Activated CD4-positive, alpha-beta T cell treated with anti-CD3 and anti-CD28 coated beads, Interleukin-10, Interleukin-2, amounts not matched to agents 100 ng/mL and 50 ng/mL, durations not matched to agents 16 hours and 8 hours (primary cell): ENCODE measurements at places on chromosomes 2 and 18.
A peak's percentile ranks its signal among the peaks of the same experiment; 100 is the strongest.

DNA sequence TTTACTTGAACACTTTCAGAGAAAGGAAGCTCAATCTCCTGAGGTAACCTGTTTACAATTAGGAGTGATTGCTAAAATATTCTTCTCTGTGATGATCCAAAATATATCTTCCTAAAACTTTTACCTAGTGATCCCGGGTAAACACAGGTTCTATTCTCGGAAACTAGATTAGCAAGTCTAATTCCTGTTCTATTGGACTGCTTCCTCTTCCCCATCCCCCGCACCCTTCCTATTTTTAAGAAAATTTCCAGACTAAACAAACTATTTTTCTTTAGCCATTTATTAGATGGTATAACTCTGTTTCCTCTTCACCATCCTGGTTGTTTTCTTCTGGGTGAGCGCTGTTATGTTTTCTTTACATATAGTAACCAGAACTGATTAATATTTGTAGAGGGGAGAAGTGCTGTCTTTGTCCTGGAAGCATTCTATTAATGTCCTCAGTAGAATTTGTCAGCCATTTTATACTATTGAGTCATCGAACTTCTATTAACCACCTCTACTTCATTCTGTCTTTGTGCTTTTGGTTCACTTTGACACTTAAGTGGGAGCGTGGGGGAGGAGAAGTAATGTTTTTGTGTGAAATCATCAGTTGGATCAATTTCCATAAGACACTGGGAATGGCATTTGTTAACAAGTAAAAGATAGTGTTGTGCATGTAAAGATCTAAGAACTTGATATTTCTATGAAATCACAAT lies 31.8 kb downstream of the CREB1 start:
- DNase-seq, result no peak

GRCh38 chr2:44237221-44237620 lies 38.1 kb upstream of the SLC3A1 start:
- DNase-seq, result peak; percentile 63

GRCh38 chr2:84654414-84654813 lies 138.1 kb downstream of the DNAH6 start:
- DNase-seq, result no peak

- no peak for DNase-seq
Observed at GRCh38 chr2:212414767-212415211, 123.8 kb downstream of the ERBB4 start.

DNA sequence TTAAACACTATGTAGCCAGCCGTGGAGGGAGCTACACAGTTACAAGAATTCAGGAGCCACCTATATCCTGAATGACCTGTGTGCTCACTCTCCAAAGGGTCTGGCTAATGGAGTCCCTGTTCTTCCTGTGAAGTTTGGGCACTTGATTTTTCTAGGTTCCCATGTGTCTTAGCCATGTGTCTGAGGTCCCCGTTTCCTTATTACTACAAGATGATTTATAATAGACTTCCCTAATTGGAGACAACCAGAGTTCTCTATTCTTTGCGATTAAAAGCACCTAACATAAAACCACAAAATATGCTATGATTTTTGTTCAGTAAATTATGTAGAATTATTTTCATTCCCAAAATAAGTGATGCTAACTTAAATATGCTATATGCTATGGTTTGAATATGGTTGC lies 83.4 kb downstream of the PDK1 start:
- no peak for DNase-seq

DNA sequence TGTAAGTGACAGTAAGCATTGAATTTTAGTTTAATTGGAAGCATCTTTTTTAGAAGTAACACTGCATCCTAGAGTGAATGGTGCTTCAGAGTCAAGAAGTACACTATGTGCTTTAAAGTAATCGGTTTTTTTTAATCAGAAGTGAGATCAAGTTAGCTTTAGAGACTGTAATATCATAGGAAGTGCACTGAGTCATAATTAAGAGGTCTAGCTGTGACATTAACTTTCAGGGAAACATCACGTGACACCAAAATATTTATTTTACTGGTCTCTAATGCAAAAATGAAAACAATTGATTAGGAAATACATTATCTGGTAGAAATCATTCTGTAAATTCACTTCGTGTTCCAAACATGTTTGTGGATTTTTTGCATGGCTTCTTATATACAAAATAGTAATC lies 55.3 kb upstream of the KYNU start:
- no peak for DNase-seq

DNA sequence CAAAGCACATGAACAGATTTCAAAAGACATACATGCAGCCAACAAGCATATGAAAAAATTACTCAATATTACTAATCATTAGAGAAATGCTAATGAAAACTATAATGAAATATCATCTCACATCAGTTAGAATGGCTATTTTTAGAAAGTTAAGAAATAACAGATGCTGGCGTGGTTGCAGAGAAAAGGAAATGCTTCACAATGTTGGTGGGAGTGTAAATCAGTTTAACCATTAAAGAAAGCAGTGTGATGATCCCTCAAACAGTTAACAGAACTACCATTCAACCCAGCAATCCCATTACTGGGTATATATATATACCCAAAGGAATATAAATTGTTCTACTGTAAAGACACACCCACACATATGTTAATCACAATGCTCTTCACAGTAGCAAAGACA lies 117.7 kb upstream of the SETBP1 start:
- DNase-seq, result no peak

DNA sequence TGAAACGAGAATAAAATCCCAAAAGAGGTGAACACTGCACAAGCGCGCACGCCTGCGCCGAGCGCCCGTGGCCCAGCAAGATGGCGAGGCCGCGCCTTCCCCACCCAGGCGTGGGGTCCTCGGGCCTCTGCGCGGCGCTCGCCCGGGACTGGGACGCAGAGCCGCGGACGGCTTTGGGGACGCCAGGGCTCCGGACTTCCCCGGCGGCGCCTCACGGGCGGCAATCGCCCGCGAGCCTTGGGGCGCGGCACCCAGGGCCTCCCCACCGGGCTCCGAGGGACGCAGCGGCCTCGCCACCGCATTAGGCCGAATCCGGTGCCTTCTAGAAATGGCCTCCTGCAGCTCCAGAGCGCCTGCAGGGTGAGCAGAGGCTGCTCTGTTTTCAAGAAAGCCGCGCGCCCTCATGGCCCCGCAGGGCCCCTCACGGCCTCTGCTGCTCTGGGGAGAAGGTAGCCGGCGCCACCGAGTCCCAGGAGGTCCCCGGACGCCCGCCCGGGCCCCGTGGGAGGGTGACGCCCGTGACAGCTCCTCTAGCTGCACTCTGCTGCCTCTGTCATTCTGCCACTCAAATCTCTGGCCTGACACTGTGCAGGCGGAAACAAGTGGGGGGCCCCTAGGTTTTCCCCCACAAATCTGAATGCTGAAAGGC lies 35.9 kb upstream of the POMC start:
- no peak for DNase-seq

DNA sequence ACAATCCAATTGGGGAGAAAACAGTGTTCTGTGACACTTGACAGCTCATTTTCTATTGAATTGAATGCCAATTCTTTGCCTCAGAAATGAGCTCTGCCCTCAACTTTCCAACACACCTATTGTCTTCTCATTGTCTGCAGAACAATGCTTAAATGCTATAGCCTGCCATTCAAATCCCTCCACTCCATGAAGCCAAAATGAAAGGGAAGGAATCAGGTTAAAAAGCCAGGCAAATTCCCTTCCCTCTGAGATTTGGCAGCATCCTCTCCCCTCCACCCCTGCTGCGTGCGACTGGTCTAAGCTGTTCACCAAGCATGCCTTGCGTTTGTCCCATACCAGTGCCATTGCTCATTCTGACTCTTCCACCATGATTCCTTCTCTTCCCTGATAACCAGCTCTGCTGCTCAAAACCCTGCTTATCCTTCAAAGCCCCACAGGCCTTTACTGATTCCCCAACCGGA lies 32.4 kb upstream of the TMEM131 start:
- no peak for DNase-seq

DNA sequence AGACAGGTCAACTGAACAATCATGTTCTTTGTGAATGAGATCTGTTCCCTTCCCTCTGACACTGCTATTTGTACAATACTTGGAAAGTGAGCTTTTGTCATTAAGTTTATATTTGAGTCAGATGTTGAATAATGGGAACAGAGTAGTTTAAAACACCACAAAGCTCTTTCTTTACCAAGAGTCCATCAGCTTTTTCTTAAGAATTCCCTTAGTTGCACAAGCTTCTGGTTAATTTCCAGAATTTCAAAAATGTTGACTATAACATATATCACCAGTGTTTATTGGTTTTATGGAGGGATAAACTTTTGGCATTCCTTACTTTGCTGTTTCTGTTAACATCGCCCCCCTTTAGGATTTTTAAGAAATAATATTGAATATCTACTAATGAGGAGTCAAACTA lies 403.7 kb downstream of the CCDC85A start:
- no peak for DNase-seq

DNA sequence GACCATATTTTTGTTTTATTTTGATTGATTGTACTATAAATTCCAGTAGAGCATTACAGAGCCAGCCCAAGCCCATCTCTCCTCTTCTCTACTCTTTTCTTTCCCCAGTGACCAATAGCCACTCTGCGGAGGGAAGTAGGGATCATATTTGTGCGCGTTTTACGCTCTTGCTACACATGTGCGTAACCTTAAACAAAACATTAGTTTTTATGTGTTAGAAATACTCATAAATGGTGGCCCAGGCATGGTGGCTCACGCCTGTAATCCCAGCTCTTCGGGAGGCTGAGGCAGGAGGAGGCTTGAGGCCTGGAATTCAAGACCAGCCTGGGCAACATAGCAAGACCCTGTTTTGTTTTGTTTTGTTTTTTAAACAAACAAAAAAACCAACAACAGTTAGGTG lies 31.3 kb downstream of the HPCAL1 start:
- DNase-seq, result no peak

DNA sequence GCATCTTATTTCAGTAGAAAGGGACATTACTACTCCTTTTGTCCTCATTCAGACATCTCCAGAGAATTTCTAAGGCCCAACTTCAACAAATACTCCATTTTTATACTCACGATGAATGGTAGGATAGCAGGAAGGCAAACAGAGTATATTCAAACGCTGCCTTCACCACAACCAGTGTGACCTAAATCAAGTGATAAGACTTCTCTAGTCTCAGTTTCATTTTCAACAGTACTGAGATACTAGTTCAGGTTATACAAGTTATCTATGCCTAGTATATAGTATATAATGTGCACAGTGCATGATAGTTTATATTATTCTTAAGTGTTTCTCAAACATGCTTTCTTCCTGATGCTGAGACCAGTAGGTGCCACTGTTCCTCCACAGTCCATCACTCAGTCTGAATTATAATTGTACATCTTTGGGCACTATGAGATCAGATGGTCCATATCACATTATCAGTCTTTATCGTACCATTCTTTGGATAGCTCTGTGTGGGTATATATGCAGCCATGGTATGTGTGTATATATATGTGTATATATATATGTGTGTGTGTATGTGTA lies 66.3 kb upstream of the RPE start:
- DNase-seq, result no peak

DNA sequence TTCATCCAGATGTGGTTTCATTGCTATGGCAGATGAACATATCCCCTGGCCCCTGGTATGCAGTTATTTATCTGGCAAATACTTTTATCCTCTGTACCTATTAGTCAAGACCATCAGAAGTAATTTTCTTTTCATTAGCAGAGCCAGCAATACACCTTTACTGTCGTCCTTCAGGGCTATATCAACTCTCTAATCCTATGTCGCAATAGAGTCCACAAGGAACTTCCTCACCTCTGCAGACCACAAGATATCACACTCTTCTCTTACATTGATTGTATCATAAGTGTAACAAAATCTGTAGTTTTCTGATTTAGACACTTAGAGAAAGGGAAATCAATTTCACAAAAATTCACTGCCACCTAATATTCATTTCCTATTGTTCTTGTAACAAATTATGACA lies 252.9 kb upstream of the DCC start:
- no peak for DNase-seq

DNA sequence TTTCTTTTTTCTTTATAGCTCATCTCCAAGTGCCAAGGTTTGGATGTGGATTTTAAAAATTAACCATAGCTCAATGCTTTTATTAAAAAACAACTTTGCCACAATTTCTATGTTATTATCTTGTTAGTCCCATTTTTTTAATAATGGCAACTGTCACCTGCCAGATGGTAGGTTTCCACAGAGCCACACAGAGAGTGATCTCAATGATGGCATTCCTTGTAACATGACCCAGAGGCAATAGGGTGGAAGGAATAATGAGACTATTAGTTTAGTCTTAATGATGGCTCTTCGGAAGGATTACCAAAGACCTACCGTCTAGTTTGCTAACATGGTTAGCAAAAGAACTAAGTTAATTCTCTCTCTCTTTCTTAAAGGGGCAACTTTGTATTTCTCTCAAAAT lies 64.0 kb downstream of the REL start:
- no peak for DNase-seq

GRCh38 chr2:241567776-241568175 lies 9.2 kb downstream of the BOK start:
- no peak for DNase-seq

DNA sequence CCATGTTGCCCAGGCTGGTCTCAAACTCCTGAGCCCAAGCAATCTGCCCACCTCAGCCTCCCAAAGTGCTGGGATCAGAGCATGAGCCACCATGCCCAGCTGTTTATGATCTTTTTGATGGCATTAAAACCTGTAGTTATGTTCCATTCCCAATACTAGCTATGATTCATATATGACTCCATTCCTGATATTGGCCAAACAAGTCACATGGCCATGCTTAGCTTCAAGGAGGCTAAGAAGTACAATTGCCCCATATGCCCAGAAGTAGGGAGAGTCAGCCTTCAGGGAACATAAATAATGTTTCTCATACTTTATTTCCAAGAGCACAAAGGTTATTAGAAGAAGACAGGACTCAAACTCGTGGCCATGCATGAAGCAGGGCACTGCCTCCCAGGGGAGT lies 132.4 kb upstream of the RAB6C start:
- DNase-seq, result no peak

- no peak for DNase-seq
Observed at GRCh38 chr2:27566628-27567027, 16.2 kb upstream of the ZNF512 start.
